ENCODE measurements at places on chromosomes 4 and X.

DNA sequence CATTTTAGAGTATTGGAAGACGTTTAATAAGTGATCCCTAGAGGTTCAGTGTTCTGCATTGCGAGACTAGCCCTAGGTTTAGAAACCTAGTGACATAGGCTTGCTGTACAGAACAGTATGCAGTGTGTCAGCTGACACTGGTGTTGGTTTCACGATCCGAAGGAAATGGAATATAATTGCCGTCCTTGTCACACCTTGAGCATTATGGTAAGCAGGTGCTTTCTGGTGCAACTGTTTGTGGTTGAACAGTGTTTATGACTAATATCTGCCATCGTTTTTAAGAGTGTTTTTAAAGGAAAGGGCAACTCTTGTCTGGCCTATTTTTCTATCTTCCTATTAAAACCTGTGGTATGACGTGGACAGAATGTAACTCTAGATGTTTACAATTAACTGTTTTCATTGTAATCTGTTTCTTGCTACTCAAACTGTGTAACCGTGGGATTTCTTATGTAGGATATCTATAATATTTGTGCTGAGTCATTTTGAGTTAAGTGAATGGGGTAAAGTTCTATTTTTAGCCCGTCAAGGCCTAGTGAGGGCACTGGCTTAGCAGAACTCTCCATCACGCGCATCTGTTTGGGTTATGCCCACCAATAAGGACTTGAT, 53.8 kb upstream of the TBC1D14 start:
- no peak for DNase-seq

GRCh38 chr4:147626903-147627302, 9.7 kb downstream of the TMEM184C start:
- no peak for DNase-seq

GRCh38 chrX:16917120-16917519, 29.3 kb upstream of the REPS2 start:
- no peak for DNase-seq

GRCh38 chr4:74845834-74846233, 51.5 kb upstream of the BTC start:
- no peak for DNase-seq

DNA sequence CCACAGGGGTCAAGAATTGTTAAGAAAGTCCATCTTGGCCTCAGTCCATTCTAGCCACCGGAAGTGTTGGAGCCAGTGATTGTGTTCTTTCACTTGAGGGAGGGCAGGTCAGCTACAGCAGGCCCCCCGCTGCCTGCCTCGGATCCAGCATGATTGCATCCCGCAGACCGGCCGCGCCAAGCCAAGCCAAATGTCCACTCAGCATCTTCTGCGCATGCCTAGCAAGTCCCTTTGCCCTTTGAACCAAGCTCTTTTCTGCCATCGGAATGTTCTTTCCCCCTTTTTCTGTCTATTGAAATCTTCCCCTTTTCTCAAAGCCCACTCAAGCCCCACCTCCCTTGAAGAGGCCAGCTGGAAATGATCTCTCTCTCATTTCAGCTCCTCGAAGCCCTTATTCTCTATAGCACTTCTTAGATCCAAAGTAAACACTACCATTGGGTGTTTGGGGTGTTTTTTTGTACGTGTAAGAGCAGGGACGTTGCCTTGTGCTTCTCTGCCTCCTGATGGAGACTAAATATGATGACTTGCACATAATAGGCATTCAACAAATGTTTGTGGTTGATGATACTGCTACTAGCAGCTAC, 147.8 kb upstream of the BCOR start:
- DNase-seq, result peak; percentile 16

GRCh38 chr4:2292646-2293108, 30.8 kb upstream of the MXD4 start:
- no peak for DNase-seq

DNA sequence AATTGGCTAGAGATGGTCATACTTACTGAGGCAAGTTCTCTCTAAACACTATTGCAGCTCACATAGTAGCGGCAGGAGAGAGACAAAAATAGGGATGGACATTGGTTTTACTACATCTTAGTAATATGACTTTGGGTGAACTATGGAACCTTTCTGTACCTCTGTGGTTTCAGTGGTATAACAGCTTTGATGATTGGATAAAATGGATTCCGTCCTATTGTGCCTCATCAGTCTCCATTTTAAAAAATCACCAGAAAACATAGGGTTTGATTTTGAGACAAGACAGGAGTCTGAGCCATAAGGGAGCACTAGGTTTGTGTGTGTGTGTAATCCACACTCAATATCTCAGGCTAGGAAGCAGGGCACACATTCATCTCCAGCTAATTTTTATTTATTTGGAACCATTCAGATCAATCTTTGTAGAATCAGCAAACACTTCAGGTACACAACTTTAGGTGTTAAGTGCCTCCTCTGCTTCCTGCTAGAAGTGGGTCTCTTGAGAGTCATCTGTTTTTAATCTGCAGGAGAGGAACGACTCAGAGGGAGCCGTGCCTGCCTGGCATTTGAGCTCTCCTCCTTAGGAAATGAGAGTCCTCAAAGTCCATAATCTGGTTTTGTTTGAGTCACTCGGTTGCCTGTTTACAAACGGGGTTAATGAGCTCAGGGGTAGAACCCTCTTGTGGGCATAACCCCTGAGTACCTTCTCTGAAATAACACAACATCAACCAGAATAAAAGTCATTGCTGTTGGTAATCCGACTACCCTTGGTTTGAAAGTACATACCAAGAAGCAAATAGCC, 238.5 kb upstream of the BOD1L1 start:
- DNase-seq, result no peak

GRCh38 chr4:911871-912490, 20.1 kb downstream of the GAK start:
- no peak for DNase-seq

DNA sequence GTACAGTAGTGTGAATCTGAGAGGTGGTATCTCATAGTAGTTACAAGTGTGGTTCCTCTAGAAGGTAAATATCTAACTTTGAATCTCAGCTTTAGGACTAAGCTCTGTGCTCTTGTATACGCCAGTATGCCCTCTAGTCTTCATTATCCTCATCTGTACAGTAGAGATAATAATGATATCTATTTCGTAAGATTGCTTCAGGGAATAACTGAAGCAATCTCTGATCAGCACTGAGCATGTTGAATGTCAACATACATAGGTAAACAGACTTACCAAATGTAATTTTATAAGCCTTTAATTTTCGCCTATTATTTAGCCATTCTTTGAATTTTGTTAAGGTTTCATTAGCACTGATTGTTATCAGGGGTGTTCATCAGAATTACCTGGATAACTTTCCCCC, 175.2 kb upstream of the ANKRD50 start:
- no peak for DNase-seq

- no peak for DNase-seq
These were observed 87.4 kb downstream of the SMIM20 start for GRCh38 chr4:26001413-26001812.

- no peak for DNase-seq
These were observed 38.5 kb upstream of the UGT2B7 start for GRCh38 chr4:69057620-69058409.

- DNase-seq, result no peak
These were observed 9.7 kb downstream of the OCIAD2 start for GRCh38 chr4:48896845-48897244.

- DNase-seq, result no peak
These were observed 137.8 kb upstream of the GPR101 start for GRCh38 chrX:137171626-137172025.

GRCh38 chrX:106619797-106620196, 8.0 kb downstream of the RADX start:
- no peak for DNase-seq

GRCh38 chr4:123833171-123833643, 436.6 kb downstream of the SPRY1 start:
- DNase-seq, result no peak

DNA sequence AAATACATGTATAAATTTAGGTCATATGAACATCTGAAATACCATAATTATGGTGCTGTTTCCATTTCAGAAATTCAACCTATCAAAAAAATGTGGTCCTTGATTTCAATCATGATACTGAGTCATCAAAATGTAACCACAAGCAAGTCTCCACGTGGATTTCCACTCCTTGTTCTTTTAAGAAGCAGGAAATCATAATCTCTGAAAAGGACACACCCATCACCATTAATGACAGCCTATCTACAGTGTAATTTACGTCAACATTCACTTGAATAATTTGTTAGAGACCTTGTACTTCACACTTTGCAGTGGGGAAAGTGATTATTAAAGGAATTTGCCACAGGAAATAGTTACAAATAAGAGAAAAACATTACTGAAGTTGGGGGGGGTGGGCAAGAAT, 17.7 kb upstream of the SLC7A11 start:
- DNase-seq, result no peak

DNA sequence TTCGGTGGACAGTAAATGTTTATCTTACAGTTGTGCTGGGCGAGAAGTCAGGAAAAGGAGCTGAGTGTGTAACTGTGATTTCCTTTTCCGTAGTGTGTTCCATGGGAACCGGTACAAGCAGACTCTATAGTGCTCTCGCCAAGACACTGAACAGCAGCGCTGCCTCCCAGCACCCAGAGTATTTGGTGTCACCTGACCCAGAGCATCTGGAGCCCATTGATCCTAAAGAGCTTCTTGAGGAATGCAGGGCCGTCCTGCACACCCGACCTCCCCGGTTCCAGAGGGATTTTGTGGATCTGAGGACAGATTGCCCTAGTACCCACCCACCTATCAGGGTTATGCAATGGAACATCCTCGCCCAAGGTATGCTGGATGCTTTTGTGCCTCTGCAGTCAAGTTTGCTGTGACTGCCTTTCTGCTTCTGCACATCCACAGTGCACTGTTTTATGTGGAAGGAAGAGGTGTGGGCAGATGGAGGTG, 27.4 kb downstream of the NOCT start:
- no peak for DNase-seq

DNA sequence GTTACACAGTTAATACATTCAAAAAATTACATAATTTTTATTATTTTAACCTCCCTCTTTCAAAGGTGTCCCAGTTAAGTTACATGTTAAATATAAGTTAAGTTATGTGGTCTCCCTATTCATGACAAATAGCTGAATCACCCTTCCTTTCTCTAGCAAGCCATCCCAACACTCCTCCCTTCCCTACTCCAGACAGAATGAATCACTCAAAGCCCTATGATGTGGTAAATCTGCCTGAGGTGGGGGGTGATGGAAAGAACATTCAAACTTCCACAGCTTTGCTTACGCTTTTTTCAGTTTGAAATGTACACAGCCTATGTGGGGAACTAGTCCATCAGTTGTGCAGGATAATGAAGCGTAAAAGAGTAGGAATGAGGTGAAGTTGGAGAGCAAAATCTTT, 90.2 kb downstream of the CXCL13 start:
- DNase-seq, result no peak

DNA sequence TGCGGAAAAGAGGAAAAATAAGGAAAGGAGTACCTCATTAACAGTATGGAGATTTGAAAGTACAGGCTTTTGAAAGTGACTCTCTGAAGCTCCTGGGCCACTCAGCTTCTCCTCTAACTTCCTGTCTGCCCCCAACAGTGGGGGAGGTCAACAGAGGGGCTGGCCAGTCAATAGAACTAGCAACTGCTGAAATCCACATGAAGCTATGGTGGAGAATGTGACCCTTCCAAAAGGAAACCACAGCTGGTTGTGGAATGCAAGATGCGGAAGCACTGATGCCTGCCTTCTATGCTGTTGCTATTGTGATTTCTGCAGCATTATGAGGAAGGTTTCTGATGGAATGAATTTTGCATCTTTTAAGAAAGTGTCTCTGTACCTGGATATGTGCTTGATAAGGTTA, 2.4 kb downstream of the CORIN start:
- DNase-seq, result no peak

GRCh38 chr4:40890764-40891163, 141.0 kb downstream of the NSUN7 start:
- DNase-seq, result no peak

GRCh38 chrX:107935200-107935599, 47.0 kb downstream of the TEX13B start:
- peak; percentile 36 for DNase-seq

- DNase-seq, result no peak
These were observed 90.5 kb upstream of the TRIM2 start for GRCh38 chr4:153113838-153114105.

DNA sequence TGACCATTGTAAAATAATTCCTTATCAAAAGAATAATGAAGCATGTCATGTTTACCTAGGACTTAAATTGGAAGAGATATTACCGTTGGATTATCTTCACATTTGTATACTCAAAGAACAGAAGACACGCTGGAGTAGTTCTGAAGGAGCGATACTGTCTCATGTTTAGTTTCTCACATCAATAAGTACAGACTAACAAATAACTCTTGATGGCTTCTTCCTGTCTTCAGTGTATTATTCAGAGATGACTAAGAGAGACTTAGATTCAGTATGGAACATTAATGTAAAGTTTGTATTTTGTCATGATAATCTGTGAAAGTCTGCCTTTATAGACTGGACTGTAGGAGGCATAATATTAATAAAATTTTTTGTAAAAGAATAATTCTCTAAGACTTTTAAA, 72.7 kb downstream of the SPRY1 start:
- DNase-seq, result no peak

GRCh38 chrX:149711545-149712236, at the start of gene MAGEA11:
MAGEA11 (plus strand) TSS chrX:149712060; CDS start chrX:149713160, 1,100 bp downstream.
- DNase-seq, result no peak

GRCh38 chr4:114389070-114389685, 209.4 kb upstream of the UGT8 start:
- DNase-seq, result no peak

GRCh38 chr4:13233755-13234154, 250.4 kb downstream of the RAB28 start:
- no peak for DNase-seq

GRCh38 chr4:35965300-35965699, 279.0 kb downstream of the ARAP2 start:
- DNase-seq, result no peak

DNA sequence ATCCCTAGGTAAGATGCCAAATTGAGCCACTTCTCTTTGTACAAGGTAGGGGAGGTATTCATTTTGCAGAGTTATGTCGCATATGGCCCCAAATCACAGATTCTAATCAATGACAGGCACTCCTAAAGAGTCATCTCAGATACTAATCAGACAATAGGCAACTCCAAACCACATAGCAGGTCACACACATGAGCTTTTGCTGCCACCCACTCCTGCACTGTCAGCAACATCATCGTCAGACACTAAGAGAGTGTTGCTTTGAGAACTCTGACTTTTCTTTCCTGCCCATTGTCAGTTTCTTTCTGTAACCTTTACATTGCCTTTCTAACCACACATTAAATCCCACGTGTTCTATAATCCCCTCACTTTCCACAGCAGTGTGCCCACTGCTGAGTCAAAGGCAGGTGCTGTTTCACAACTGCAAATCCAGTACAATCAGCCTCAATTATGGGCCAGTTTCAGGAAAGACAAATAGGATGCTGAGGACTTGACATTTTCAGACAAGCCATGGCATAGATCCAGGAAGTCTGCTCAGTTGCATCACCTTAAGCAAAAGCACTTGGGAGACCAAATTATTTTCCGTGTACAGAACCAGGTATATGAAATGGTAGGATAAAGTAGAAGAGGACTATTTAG, 23.5 kb downstream of the TMEM31 start:
- no peak for DNase-seq
